ENCODE measurements at places on chromosomes 4 and X.

DNA sequence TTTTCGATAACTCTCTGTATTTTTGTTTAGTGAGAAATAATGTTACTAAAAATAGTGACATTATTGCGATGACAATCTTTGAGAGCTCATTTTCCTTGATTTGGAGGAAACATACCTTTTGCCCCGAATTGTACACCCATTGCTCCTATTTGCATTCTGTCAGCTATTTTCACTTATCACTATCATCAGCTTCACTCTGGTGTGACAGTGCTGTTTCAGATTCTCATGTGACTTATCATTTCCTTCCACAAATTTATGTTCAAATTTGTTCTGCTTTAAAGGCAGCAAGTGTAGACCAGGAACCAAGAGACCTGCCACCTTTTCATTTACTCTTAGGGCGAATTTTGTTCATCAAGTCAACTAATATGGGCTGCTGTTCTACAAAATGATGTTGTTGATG, 179.4 kb downstream of the RBM46 start:
- no peak for DNase-seq

- no peak for DNase-seq
Measured at GRCh38 chr4:187417721-187418120, 577.9 kb upstream of the ZFP42 start.

DNA sequence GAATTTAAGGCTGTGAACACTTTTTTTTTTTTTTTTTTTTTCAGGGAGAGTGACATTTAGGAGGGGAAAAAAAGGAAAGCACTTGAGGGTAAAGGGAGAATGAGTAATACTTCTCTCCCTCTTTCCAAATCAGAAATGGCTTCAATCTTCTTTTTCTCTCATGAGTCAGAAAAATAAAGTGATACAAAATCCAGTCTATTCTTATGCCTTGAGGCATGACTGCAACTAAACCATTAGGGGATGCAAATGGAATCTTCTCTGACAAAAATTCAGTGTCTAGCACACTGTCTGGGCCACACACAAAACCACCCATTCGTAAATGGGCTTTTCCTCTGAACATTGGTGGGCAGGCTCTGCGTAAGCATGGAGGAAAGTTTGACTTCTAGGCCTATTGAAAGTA, 46.7 kb upstream of the POU4F2 start:
- no peak for DNase-seq

- no peak for DNase-seq
Measured at GRCh38 chr4:151993521-151993920, 232.7 kb upstream of the GATB start.

- no peak for DNase-seq
Measured at GRCh38 chr4:18684932-18685331, 663.4 kb upstream of the LCORL start.

GRCh38 chr4:189785257-189785656, 155.4 kb upstream of the FRG1 start:
- no peak for DNase-seq

DNA sequence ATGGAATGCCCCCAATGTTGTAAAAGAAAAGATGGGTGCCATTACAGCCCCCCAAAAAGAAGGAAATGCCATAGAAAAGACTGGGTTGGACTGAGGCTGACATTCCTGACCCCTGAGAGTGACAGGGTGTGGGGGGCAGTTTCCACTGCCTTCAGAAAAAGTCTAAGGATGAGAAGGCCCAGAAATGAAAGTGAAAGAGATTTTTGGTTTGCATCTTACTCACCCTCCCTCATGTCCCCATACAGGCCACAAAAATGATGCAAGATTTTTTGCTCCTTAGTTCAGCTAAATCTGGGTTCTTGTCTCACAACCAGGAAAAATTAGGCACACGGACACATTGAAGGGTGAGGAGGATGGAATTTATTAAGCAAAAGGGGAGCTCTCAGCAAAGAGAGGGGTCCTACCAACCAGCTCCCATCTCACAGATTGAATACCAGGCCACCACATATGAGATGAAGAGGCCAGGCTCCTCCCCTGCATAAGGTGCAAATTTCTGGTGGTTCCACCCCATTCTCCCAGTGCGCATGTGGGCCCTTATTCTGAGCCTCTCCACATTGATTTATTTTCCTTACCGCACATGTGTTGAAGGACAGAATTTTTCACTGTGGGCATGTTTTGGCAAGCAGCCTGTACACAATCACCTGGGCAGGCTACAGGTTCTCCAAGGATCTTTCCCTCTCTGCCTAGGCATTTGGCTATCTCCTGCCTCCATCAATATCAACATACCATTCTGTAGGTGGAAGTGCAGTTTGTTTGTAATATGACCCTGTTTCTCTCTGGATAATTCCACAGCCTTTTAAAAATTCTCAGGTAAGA, 18.8 kb downstream of the PPP4R3C start:
- DNase-seq = no peak

- DNase-seq = no peak
Measured at GRCh38 chr4:73259571-73260090, 1.0 kb upstream of the ANKRD17 start.

DNA sequence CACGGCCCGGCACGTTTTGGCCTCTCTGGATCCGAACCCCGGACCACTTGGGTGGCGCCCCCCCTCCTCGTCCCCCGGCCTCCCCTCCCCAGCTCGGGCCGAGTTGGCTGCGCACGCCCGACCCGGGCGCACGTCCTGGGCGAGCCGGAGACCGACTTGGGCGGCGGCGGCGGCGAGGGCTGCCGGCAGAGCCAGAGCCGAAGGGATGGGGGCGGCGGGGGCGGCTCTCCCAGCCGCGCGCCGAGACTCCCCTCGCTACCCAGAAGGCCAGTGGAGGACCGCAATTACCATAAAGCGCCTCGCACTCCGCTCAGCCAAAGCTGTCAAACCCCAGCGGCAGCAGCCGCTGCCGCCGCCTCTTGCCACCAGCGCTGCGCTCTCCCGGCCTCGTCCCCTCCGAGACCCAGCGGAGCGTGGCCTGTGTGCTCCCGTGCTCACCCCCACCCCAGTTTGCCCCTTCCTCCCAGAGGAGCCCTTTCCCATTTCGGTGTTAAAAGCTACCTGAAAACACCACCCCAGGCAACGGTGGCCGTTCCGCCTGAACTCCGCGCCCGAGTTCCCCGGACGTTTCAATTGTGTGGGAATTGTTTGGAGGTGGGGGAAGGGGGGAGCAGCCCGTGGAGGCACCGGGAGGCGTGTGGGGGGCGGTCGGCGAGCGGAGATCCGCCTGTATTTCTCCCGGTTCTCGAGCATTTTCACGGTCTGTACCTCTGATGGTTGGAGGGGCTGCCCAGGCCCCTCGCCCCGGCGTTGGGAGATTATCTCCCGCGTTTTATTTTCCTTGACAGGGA, 701 bp upstream of the BCOR start:
- DNase-seq = no peak

DNA sequence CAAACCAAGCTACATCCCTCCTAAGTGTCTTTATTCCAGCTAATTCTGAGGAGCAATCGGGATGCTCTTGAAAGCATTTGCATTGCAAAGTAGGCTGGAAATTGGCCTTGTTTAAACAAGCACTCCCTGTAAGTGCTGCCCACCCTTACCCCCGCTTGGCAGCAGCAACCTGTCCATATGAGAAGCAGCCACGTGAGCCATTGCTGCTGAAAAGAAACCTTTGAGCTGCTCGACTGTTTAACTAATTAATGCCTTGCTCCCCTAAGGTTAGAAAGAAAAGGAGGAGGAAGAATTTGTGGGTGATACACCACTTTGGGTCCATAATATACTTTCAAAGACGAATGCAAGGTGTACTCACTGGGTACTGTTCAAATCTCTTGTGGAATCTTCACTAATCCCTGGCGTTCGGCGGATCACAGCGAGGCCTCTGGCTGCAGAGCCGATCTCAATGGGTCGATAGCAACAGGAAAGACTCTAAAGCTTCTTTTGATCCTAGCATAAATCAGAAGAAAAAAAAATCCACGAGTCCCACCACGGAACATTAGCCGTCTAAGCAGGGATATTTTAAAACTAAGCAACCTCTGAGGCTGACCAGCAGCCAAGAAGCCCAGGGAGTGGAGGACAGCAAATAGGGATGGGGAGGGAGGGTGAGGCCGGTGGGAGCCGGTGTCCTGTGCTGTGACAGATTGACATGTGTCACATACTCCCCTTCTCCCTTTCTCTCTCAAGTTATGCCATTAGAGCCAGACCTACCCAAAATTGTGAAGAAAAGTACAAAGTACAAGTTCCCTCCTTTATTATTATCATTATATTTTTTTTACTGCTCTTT, 37.2 kb upstream of the MGST2 start:
- no peak for DNase-seq

DNA sequence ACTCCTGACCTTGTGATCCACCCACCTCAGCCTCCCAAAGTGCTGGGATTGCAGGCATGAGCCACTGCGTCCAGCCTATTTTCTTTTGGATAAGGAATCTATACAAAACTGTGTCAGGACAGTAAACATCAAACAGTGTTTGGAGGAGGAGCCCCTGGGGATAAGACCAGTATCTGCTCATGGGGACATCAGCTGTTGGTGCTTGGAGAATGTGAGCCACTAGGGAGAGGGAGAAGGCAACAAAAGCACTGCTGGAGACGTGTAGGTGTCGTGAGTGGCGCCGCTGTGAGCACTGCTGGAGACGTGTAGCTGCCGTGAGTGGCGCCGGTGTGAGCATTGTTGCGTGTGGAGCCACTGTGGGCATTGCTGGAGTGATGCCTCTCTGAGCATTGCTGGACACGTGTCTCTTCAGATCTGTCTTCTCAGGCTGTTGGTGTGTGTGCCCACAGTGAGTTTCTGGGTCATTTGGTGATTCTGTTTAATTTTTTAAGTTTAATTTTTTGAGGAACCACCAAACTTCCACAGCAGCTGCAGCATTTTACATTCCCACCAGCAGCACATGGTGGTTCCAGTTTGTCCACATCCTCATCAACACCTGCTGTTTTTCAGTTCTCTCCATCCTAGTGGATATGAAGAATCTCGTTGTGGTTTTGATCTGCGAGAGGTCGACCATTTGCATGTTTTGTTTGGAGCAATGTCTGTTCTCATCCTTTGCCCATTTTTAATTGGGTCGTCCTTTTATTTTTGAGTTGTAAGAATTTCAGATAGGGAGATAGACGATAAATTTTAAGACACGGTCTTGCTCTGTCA, 19.0 kb downstream of the DGKQ start:
- no peak for DNase-seq

DNA sequence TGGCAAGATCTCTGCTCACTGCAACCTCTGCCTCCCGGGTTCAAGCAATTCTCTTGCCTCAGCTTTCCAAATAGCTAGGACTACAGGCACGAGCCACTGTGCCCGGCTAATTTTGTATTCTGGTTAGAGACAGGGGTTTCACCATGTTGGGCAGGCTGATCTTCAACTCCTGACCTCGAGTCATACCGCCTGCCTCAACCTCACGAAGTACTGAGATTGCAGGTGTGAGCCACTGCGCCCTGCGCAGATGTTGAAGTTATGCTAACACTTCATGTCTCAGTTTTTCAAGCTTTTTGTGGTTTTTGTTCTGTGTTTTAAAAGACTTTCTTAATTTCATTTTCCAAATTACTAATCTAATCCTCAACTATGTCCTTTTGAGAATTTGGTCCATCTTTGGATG, 154.4 kb upstream of the TLL1 start:
- DNase-seq = no peak

GRCh38 chr4:40192114-40193015, 4.5 kb upstream of the RHOH start:
- DNase-seq = no peak

- no peak for DNase-seq
Measured at GRCh38 chr4:7425124-7425523, 9.6 kb downstream of the PSAPL1 start.

- no peak for DNase-seq
Measured at GRCh38 chr4:186121057-186121456, 16.6 kb downstream of the FAM149A start.

- no peak for DNase-seq
Measured at GRCh38 chr4:101418055-101418454, 70.7 kb upstream of the PPP3CA start.

GRCh38 chr4:163196926-163197480, 30.3 kb upstream of the NAF1 start:
- DNase-seq = no peak

- DNase-seq = no peak
Measured at GRCh38 chr4:86108137-86108536, 251.7 kb downstream of the MAPK10 start.

GRCh38 chr4:38866973-38867477, 581 bp upstream of the FAM114A1 start:
- DNase-seq = no peak

DNA sequence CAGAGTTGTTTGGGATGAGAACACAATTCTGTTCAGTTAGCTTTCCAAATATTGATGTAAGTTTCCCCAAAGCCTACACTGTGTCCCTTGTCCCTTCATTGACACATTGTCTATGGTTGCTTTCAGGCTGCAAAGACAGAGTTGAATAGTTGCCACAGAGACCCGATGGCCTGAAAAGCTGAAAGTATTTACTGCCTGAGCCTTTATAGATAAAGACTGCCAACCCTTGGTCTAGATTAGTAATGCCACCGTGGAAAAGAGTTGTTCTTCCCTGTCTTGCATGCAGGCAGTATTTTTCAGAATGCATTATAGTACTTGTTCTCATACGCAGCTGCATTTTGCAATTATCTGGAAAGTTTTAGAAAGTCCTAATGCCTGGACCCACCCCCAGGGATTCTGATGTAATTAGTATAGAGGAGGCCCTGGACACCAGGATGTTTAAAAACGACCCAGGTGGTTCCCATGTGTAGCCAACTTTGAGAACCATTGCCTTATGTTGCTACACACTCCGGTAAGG, 180.8 kb downstream of the FRMPD4 start:
- no peak for DNase-seq

GRCh38 chrX:17488036-17488435, 113.0 kb downstream of the NHS start:
- DNase-seq = no peak

DNA sequence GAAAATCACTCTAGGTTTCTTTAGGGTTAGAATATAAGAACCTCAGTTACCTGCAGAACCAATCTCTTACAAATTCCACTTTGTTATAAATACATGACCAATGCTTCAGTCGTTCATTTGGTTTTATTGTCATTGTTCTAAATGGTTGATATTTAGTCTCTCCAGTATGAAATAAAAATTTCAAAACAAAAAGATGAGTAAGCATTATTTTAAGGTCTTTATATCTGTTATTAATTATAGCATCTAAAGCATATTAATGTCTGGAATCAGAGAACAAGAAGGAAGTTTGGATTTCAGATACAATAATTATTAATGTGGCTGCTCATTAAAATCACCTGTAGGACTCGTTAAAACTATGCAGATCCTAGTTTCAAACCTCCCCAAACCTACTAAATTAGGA, 265.4 kb upstream of the CXorf51A start:
- no peak for DNase-seq

- no peak for DNase-seq
Measured at GRCh38 chr4:174524242-174524641, 2.0 kb upstream of the HPGD start.

DNA sequence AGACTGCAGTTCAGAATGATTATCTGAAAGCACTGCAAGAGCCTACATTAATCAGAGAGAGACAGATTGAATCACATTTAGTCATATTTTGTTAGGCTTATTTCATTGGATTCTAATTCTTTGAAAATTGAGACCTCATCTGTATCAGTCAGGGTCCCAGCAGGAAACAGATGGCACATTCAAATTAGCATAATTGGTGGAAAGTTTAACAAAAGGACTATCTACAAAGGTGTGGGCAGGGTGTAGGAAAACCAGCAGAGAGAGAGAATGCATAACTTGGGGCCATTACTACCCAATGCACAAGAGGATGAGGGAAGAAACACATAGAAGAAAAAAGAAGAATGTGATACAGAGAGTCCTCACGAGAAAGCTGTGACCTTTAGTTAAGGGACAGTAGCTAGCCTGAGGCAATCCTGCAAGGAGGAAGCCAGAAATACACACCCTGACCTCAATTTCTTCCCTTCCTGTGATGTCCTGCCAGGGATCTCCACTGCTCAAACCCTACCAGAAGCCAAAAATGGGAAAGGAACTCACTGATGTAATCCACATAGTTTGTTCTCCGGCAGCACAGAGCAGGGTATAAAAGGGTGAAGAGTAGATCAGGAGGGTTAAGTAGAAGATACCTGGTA, 17.7 kb upstream of the XKRX start:
- DNase-seq = no peak

Measured in glomerular endothelial cell (primary cell).